Activated CD4-positive, alpha-beta T cell treated with anti-CD3 and anti-CD28 coated beads, Interleukin-2, amount 50 U/mL, for 48 hours (primary cell): ENCODE measurements at places on chromosomes 1 and 21.

- no peak for DNase-seq
Observed at GRCh38 chr1:27392778-27393635, 585 bp downstream of the GPR3 start.

DNA sequence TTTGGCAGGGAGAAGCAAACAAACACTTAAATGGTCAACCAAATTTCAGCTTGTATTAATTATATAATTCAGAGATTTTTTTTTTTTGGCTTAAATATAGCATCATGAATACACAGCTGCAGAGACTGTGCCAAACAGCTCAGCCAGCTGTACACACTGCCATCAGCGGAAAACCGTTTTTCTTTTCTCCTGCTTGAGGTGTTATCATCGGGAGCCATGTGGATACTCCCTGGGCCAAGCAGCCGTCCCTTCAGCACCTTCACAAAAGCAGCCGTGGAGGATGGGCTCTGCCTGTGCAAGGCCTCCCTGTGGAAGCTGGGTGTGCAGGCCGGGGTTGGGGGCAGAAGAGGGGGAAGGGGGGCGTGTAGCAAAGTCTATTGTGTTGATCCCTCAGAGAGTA is 85.0 kb downstream of the NUF2 start:
- no peak for DNase-seq

GRCh38 chr1:231020139-231020601 is 19.9 kb downstream of the FAM89A start:
- no peak for DNase-seq

- DNase-seq = peak; percentile 54
Observed at GRCh38 chr1:235873045-235873444, 6.3 kb upstream of the LYST start.

- DNase-seq = peak; percentile 46
Observed at GRCh38 chr1:67429528-67430357, 459 bp downstream of the SERBP1 start.

GRCh38 chr1:153779781-153780541 is 4.8 kb downstream of the SLC27A3 start:
- DNase-seq = no peak

GRCh38 chr1:198168227-198168626 is 11.4 kb downstream of the NEK7 start:
- no peak for DNase-seq

GRCh38 chr1:26598890-26599289 is 69.3 kb downstream of the RPS6KA1 start:
- DNase-seq = no peak

GRCh38 chr1:193451001-193451400 is 264.6 kb upstream of the B3GALT2 start:
- no peak for DNase-seq

DNA sequence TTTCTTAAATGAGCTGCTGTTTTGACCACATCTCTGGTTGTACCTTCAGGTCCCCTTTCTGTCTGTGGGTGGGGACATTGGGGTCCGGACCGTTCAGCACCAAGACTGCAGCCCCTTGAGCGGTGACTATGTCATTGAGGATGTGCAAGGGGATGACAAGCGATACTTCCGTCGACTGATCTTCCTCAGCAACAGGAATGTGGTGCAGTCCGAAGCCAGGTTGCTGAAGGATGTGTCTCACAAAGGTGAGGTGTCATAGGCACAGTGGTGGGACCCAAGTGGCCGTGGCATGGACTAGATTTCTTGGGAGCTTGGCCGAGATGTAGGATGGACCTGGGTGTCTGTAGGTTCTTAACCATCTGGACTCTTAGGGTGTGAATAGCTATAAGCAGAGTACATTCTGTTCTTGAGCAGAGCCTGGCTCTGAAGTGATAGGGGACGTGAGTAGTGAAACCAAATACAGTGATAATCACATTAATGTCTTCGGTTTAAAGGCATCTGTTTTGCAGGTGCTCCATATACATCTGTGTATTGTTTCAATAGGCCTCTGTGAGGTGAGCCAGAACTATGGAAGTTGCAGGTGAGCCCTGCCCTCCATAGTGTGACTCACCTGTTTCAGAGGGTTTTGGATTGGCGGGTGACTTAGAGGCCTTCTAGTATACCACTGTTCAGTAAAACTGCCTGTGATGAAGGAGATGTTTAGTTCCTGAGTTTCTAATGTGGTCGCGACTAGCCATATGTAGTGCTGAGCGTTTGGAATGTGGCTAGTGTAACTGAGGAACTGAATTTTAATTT is 6.4 kb downstream of the METTL13 start:
- no peak for DNase-seq

DNA sequence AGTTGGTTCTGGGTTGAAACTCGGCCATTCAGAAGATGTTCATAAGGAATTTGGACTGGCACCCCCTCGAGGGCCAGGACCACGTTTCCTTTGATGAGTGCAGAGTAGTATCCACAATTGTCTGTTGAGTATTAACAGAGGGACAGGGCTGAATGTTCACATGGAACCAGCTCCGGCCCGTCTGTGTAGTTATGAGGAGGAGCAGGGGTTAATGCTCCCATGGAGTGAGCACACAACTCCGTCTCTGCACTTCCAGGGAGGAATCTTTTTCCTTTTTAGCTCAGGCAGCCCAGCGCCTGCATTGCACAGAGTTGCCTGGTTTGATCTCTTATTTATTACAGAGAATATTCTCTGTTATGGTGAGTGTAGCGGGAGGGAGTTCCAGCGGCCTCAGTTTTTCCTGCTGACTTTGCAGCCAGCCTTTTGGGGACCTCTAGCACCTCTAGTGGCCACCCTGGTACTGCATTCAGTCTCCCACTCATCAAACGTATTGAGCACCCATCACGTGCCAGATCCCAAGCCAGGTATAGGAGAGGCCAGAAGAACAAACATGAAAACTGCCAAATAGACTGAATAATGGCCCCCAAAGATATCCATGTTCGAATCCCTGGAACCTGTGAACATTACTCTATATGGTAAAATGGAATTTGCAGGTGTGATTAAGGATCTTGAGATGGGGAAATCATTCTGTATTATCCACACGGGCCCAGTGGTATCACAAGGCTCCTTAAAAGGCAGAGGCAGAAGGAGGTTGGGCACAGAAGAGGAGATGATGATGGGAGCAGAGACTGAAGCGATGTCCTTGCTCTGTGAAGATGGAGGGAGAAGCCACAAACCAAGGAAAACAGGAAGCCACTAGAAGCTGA is 167.7 kb upstream of the CSF3R start:
- DNase-seq = peak; percentile 78

- no peak for DNase-seq
Observed at GRCh38 chr1:61156576-61157467, 74.5 kb downstream of the NFIA start.
